Fibroblast of mammary gland (primary cell): ENCODE measurements at places on chromosomes 7 and 10.
A peak's percentile ranks its signal among the peaks of the same experiment; 100 is the strongest.

- DNase-seq: no peak
These were observed 95.9 kb downstream of the CUX1 start for GRCh38 chr7:101913247-101913721.

DNA sequence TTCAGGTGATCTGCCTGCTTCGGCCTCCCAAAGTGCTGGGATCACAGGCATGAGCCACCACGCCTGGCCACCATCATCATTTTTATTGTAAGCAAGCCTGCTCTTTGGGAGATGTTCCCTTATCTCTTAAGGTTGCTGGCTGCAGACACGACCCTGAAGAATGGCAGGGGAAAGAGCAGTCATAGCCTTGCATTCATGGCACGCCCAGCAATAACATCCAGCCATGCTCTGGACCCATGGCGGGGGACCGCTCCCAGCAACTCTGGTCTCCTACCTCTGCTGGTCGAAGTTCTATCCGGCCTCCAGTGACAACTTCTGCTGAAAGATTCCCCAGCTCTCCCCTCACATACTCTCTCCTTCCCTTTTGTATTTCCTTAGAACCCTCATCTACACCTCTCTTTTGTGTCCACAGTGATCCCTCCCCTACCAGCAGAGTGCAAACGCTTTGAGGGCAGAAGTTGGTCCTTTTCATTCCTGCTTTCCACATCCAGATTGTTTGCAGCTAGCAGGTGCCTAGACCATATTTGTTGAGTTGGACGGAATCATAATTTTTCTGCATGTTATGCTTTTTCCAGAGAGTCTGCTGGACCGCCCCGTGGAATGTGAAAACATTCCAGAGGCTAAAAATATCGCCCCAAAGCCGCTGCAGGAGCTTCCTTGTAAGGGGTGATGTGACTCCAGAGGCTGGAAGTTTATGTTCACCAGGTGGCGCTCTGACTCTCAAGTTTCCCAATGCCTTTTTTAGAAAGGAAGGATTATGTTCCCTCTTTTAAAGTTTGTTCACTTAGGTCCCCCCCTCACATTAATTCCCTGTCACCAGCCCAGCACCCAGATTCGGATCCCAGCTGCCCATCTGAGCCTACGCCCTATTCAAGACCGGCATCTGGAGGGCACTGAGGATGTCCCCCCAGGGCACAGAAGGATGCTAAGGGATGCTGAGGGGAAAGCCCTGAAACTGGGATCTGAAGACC, 4.3 kb upstream of the MARVELD1 start:
- DNase-seq: peak; percentile 77

GRCh38 chr7:50270531-50271018, 33.9 kb upstream of the IKZF1 start:
- DNase-seq: no peak

GRCh38 chr7:37071124-37071523, 346.8 kb upstream of the AOAH start:
- no peak for DNase-seq

- DNase-seq: peak; percentile 64
These were observed 844 bp downstream of the NRF1 start for GRCh38 chr7:129612112-129613015.

GRCh38 chr7:37410305-37411229, 38.1 kb downstream of the ELMO1 start:
- no peak for DNase-seq

- no peak for DNase-seq
These were observed 255.1 kb downstream of the OTUD1 start for GRCh38 chr10:23693925-23694324.

- DNase-seq: peak; percentile 48
These were observed 134.3 kb downstream of the TAX1BP1 start for GRCh38 chr7:27873981-27874957.

GRCh38 chr7:81845744-81846241, 75.9 kb upstream of the HGF start:
- peak; percentile 37 for DNase-seq

DNA sequence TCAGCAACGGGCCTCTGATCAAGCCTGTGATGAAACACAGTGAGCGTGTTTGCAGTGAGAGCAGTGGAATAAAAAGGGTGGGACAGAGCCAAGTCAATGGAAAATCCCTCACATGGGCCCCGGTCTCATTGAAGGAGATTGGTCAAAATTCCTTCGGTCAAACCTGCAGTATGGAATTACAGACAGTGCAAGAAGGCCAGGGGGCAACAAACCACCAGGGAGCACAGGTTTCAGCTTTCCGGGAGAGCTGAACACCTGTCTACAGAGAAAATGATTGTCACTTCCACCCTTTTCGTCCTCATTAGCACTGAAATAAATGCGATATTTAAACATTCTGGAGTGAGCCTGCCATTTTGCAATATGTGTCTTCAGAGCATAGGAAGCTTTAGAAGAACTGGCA, 92.9 kb downstream of the GPR26 start:
- no peak for DNase-seq

GRCh38 chr7:128201067-128201689, 39.9 kb upstream of the LEP start:
- DNase-seq: no peak

DNA sequence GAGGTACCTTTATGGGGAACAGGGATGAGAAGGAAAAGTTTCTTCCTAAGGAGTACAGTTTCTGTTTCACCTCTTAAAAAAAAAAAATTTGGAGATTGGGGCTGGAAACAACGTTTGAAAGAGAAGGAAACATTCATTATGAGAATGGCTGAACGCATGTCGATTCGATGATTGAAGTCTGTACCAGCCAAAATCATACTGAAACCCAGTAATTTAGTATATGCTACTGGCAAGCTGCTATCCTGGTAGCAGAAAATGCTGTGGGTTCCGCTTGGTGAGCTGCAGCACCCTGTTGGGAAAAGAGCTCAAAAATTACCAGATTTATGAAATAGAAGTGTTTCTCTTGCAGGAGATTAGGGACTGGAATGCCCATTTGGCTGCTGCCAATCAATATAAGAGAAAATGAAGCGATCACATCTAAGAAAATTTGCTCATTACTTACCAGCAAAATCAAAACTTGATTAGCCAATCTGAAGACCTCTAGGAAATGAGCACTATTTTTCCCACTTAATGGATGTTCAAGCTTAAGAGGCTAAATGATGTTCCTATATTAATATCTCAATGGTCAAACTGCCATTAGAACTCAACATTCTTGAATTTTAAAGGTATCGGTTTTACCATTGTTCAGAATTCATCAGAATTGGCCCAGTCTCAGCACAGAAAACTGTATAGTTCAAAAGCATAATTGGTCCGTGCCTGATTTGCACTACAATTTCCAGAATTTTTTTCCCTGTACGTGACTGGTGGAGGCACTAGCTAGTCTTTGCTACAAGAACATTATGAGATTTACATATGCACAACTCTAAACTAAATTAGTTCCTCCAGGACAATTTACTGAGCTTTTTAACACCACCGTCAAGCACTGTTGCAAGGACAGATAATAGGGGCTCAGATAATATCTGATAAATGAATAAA, 1.2 kb upstream of the ITGB1 start:
- no peak for DNase-seq

GRCh38 chr10:77556990-77557601, 80.5 kb downstream of the KCNMA1 start:
- no peak for DNase-seq

DNA sequence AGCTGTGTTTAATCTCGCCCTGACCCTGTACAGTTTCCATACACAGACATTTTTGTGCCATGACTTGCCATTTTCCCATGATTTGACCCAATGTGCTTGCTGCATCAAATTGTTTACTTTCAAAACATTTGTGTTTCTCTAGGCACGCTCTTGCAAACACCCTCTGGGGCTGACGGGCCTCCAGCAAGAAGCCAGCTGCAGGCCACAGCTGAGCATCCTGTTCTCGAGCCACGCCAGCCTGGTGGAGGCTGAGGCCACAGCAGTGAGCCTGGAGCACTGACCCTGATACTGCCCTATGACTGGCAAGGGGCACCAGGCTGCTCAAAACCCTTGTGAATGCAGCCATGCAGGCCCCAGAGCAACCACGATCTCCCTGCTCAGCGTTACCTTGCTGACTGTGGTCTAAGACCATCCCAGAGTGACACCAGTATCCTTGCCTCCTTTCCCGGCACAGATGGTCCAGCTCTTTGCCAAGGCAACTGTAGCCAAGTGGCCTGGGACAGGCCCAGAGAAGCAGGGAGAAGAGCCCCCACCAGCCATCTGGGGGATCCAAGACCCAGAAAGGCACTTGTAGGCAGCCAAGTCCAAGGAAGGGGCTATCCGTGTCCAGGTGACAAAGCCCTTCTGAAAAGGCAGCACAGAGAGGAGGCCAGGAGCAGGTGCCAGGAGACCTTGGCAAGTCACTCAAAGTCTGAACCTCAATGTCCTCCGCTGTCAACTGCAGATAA, 78.5 kb downstream of the OAT start:
- peak; percentile 38 for DNase-seq
